ENCODE measurements at places on chromosomes 1 and 21. TPM values are rescaled to one million over a fixed set of nuclear protein-coding genes. Genes with fewer than 3 reads are reported as not detected.

FAM78B gene
- total RNA-seq, result not detected

ADAMTS1 gene
- 75.1 TPM for total RNA-seq

SMIM1 gene
- 20.1 TPM for total RNA-seq

NBPF19 gene
- total RNA-seq, result 2.2 TPM

OSCP1 gene
- 16.2 TPM for total RNA-seq

ESPN gene
- not detected for total RNA-seq

ANKRD35 gene
- total RNA-seq, result not detected

SH3BGR gene
- total RNA-seq, result 2.2 TPM

TRABD2B gene
- total RNA-seq, result not detected

OR2AJ1 gene
- total RNA-seq, result not detected

SAMSN1 gene
- not detected for total RNA-seq

SLC45A1 gene
- 3.6 TPM for total RNA-seq

NPHS2 gene
- not detected for total RNA-seq

CATSPER4 gene
- not detected for total RNA-seq

C1QTNF12 gene
- 13.3 TPM for total RNA-seq

LCK gene
- not detected for total RNA-seq

PIGR gene
- not detected for total RNA-seq

COL9A2 gene
- 6.4 TPM for total RNA-seq

EPS8L3 gene
- total RNA-seq, result not detected

SMCP gene
- not detected for total RNA-seq
